Activated CD4-positive, alpha-beta T cell treated with anti-CD3 and anti-CD28 coated beads for 36 hours (primary cell): ENCODE measurements at places on chromosomes 5 and 9. TPM values are rescaled to one million over a fixed set of nuclear protein-coding genes. Genes with fewer than 3 reads are reported as not detected.

WNT8A gene
- total RNA-seq, result not detected

TMEM252 gene
- not detected for total RNA-seq

KCNN2 gene
- total RNA-seq, result not detected

RNF145 gene
- total RNA-seq, result 81.9 TPM

GFI1B gene
- not detected for total RNA-seq

ARID3C gene
- total RNA-seq, result 0.76 TPM

TRIP13 gene
- 34.7 TPM for total RNA-seq

DNA sequence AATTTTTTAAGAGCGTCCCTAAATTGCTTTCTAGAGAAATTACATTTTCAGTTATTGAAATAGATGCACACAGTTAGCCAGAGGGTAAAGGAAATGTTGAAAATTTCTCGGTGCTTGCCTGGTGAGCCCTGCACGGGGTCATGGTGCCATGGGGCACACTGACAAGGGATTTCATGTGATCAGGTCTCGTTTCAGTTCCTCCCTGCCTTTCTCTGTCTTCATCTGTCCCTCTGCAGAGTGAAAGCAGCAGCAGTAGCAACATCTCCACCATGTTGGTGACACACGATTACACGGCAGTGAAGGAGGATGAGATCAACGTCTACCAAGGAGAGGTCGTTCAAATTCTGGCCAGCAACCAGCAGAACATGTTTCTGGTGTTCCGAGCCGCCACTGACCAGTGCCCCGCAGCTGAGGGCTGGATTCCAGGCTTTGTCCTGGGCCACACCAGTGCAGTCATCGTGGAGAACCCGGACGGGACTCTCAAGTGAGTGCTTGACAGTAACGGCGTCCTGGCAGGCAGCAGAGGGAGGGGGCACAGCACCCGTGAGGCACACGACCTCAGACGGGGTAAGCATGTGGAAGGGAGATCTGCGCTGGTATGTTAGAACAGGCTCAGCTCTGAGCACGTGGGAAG lies 89.1 kb upstream of the OTULINL start:
- DNase-seq, result no peak
- H3K36me3 ChIP-seq, result peaks cover 2% of the 10 kb centered on the region
- no peaks in the 10 kb centered on the region for H3K27me3 ChIP-seq
- no peak overlapping the region for H3K27ac ChIP-seq

DNA sequence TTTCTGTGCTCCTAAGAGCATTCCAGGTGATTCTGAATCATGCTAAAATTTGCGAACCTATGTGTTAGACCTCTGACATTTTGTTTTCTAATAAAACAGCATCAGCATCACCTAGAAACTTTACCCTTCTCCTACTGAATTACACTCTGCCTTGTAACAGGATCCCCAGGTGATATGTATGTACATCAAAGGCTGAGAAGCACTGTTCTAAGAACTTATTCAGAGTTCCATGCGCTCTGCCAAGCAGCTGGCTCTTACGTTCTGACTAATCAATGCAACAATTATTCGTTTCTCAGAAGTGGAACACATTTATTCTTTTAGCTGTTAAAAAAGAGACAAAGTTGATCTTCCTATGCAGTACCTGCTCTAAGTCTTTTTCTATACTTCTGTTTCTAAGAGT lies 228.6 kb downstream of the SLF1 start:
- no peaks in the 10 kb centered on the region for H3K36me3 ChIP-seq
- no peaks in the 10 kb centered on the region for H3K27me3 ChIP-seq
- H3K4me1 ChIP-seq, result peaks cover 8% of the 10 kb centered on the region
- H3K4me3 ChIP-seq, result no peak overlapping the region
- H3K27ac ChIP-seq, result no peak overlapping the region

DNA sequence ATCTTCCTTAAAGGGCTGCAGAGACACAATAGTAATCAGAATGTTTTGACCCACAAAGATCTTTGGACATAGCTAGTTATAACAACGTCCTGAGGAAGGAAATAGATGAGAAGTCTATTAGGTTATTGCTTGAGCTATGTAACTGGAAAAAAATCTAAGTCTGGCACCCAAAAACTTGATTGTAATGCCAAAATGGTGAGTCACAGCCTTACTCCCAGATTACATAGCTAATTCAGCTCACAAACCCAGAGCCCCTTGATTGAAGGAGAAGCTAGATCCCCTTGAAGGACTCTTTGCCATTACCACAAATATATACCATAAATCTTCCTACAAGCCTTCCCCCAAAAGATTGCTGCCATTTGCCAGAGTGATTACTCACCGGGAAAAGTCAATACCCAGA lies 341.8 kb upstream of the KIF2A start:
- no peak overlapping the region for H3K4me3 ChIP-seq
- H3K4me1 ChIP-seq, result no peaks in the 10 kb centered on the region
- H3K27me3 ChIP-seq, result no peaks in the 10 kb centered on the region

DNA sequence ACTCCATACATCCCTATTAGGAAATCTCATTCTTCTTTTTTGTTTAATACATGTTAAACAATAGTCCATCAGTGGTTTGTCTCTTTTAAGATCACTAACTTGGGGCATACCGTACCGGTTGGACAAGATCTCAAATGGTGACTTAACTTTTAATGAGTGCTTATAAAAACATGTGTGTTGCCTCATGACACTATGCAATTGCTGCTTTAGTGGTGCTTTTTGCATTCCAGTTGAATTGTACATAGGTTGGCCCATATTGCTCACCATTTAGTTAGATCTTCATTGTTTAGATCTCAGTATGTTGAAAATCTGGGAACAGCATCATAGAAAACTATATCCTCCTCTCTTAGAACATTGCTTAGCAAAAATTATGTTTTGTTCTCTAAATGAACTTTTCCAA lies 17.8 kb downstream of the C9orf85 start:
- H3K4me3 ChIP-seq, result no peak overlapping the region
- peaks cover 6% of the 10 kb centered on the region for H3K36me3 ChIP-seq
- H3K27ac ChIP-seq, result no peak overlapping the region
- no peak for DNase-seq
- no peaks in the 10 kb centered on the region for H3K27me3 ChIP-seq

- peaks cover 33% of the 10 kb centered on the region for H3K4me1 ChIP-seq
- H3K27ac ChIP-seq, result peak overlapping the region; percentile 9
- peaks cover 2% of the 10 kb centered on the region for H3K27me3 ChIP-seq
- no peaks in the 10 kb centered on the region for H3K36me3 ChIP-seq
- DNase-seq, result peak; percentile 68
These were observed 2.0 kb downstream of the GADD45G start for GRCh38 chr9:89606624-89607311.

- peak overlapping the region; percentile 1 for H3K27ac ChIP-seq
- H3K4me1 ChIP-seq, result peaks cover 22% of the 10 kb centered on the region
- peaks cover 2% of the 10 kb centered on the region for H3K36me3 ChIP-seq
- H3K27me3 ChIP-seq, result no peaks in the 10 kb centered on the region
- H3K4me3 ChIP-seq, result no peak overlapping the region
These were observed 309.9 kb downstream of the NR3C1 start for GRCh38 chr5:143093452-143094086.

GRCh38 chr9:126366366-126367011 lies 39.9 kb downstream of the MVB12B start:
- peaks cover 10% of the 10 kb centered on the region for H3K36me3 ChIP-seq
- no peak overlapping the region for H3K27ac ChIP-seq
- DNase-seq, result no peak
- H3K4me3 ChIP-seq, result no peak overlapping the region
- H3K4me1 ChIP-seq, result no peaks in the 10 kb centered on the region

DNA sequence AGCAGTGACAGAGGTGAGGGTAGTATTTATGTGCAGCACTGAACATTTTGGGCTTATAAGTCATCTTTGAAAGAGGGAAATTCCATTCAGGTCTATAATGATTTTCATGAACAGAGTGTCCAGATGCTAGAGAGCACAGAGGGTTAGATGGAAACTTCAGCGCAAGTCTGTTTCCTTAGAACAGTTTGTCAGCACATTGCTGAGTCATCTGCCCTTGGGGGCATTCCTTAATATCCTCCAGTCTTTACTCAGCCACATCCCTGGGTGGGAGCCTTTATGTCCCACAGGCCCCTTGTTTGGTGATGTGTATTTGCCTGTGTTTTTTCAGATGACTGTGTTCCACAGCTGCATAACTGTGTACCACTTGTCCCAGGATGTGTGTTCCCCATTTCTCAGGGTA lies 138.5 kb upstream of the S1PR3 start:
- no peak overlapping the region for H3K4me3 ChIP-seq
- peaks cover 53% of the 10 kb centered on the region for H3K27me3 ChIP-seq
- no peaks in the 10 kb centered on the region for H3K4me1 ChIP-seq
- H3K36me3 ChIP-seq, result peaks cover 5% of the 10 kb centered on the region

DNA sequence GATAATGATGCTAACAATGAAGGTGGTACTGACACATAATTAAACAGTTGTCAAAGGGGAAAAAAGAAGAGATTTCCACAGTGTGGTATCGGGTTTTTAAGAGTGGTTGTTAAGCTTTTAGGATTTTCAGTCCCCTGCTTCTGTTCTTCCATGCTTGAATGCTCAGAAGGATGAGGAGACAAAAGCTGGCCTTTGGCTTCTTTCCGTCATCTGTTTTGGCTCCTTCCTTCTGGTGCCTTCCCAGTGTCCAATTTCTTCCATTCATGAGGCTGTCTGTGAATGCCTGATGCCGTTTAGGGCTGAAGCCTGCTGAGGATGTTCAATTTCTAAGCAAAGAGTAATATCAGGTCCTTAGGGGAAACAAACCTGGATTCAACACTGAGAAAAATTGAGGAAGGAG lies 179.6 kb upstream of the GLRA1 start:
- no peaks in the 10 kb centered on the region for H3K36me3 ChIP-seq
- H3K27ac ChIP-seq, result no peak overlapping the region
- no peaks in the 10 kb centered on the region for H3K4me1 ChIP-seq
- no peak overlapping the region for H3K4me3 ChIP-seq
- H3K27me3 ChIP-seq, result peaks cover 12% of the 10 kb centered on the region

DNA sequence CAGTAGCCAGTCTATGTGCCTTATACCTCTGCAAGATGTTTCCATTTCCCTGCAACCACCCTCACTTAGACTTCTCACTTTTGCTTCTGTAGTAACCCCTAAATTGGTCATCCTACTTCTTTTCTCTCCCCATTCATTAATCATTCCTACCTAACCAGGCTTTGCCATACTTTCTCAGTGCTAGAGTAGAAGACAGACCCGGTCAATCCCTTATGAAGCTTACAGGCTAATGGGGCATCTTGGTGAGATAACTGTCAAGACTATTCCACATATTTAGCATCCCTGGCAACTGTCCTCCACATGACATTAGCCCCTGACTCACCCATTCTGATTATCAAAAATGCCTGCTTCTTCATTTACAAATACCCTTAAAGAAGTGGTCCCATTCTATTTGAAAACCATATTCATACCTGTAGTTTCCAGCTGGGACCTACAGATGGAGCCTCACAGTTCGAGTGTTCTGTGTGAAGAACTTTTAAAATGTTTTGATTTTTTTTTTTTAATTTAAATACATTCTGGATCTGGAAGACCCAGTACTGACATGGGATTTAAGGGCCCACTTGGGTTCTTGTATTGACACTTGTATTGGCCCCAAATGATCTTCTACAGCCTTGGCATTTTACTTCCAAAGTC lies 21.0 kb downstream of the F2RL2 start:
- DNase-seq, result no peak
- peaks cover 11% of the 10 kb centered on the region for H3K4me1 ChIP-seq
- no peak overlapping the region for H3K27ac ChIP-seq
- H3K4me3 ChIP-seq, result no peak overlapping the region
- no peaks in the 10 kb centered on the region for H3K27me3 ChIP-seq
- peaks cover 19% of the 10 kb centered on the region for H3K36me3 ChIP-seq

DNA sequence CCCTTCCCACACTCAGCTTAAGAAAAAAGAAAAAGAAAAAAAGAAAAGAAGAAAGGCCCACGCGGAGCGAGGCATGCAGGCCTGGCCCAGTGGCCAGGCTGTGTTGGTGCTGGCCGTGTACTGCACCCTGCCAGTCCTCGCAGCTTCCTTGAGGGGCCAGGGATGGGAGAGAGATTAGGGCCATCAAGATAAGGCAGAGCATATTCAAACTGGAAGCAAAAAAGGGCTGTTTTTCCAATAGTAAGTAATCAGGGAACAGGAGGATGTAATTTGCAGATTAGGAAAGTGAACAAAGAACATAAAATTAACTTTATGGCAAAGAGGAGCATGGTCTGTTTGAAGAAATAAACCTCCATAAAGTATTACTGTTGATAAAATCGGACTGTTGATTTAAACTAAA lies 319.6 kb upstream of the CLINT1 start:
- H3K4me3 ChIP-seq, result no peak overlapping the region
- no peaks in the 10 kb centered on the region for H3K27me3 ChIP-seq
- no peaks in the 10 kb centered on the region for H3K4me1 ChIP-seq
- no peak overlapping the region for H3K27ac ChIP-seq

GRCh38 chr5:94017579-94017978 lies 276.2 kb upstream of the POU5F2 start:
- no peak overlapping the region for H3K4me3 ChIP-seq
- no peak overlapping the region for H3K27ac ChIP-seq
- H3K27me3 ChIP-seq, result no peaks in the 10 kb centered on the region
- H3K36me3 ChIP-seq, result peaks cover 91% of the 10 kb centered on the region

DNA sequence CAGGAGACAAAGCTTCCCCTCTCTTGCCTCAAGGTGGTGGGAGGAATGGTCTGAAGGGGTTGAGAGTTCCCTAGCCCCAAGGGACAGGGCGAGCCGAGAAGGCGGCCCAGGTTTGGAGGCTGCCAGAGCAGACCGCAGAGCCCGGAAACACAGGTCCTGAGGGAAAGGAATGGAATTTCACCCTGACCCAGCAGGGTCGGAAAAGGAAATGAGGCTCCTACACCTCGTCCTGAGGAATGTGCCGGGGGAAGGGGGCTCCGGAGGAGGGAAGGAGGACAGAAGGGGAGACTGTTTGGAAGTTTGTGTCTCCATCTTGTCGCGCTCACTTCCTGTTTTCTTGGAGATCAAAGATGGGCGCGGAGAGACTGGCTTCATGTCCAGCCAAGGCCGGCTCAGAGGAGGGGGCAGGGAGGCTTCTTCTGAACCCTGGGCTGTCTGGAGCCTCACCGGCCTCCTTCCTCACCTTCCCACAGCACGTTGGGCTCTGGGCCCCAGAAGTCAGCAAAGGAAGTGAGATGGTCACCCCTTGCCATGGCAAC lies 9.6 kb downstream of the ENG start:
- H3K27ac ChIP-seq, result no peak overlapping the region
- H3K4me3 ChIP-seq, result no peak overlapping the region
- peaks cover 13% of the 10 kb centered on the region for H3K36me3 ChIP-seq
- DNase-seq, result no peak
